ENCODE measurements at places on chromosomes 1 and 21.

GRCh38 chr1:14842361-14842760 lies 243.9 kb downstream of the KAZN start:
- no peak for DNase-seq

DNA sequence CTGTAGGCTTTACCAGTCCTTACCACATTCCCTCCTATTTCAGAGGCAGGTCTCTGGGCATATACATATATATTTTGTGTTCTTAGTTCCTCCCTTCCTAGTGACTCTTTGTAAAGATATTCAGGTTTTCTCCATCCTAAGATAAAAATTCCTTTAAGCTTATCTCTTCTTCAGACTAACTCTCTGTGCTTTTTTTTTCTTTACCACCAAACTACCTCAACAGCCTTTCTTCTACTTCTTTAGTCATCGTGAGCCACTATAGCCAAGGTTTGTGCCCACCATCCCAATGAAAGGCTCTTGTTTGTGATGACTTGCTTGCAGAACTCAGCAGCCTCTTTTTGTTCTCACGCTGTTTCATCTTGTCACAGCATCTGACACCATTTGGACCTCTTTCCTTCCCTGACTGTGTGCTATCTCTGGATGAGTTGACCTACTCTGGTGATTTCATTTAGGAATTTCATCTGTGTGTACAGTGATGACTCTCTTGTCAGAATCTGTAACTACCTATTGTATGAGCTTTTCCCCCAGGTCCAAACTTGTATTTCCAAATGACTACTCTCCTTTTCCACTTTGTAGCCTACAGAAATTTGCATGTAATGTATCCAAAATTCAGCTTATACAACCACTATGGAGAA lies 59.0 kb upstream of the MACF1 start:
- DNase-seq: no peak

GRCh38 chr1:5819391-5820025 lies 172.7 kb downstream of the NPHP4 start:
- no peak for DNase-seq

GRCh38 chr1:221678014-221678413 lies 63.9 kb downstream of the DUSP10 start:
- DNase-seq: no peak

- no peak for DNase-seq
Observed at GRCh38 chr1:192756847-192757246, 52.0 kb upstream of the RGS2 start.

GRCh38 chr1:185595835-185596667 lies 138.1 kb upstream of the HMCN1 start:
- peak; percentile 49 for DNase-seq

GRCh38 chr1:58155418-58156123 lies 391.0 kb downstream of the OMA1 start:
- no peak for DNase-seq

- DNase-seq: no peak
Observed at GRCh38 chr1:234197839-234198238, 175.4 kb upstream of the COA6 start.

DNA sequence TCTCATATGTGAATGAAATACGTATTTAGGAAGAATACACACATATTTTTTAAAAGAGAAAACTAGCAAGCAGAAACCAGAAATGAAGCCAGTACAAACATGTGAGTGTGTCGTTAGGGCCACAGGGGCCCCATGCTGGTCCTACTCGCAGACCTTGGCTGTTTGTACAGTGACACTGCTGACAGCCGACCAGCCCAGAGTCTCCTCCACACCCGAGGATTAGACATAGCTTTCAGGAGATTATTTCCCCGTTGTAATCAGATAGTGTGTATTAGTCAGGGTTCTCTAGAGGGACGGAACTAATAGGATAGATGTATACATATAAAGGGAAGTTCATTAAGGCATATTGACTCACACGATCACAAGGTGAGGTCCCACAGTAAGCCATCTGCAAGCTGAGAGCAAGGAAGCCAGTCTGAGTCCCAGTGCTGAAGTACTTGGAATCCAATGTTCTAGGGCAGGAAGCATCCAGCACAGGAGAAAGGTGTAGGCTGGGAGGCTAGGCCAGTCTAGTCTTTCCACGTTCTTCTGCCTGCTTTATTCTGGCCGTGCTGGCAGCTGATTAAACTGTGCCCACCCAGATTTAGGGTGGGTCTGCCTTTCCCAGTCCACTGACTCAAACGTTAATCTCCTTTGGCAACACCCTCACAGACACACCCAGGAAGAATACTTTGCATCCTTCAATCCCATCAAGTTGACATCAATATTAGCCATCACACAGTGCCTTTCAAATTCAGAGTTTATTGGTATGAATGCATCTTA lies 51.2 kb downstream of the DIP2A start:
- no peak for DNase-seq
